Ovary (tissue), 10 donors: ENCODE measurements at places on chromosomes 4 and X.

DNA sequence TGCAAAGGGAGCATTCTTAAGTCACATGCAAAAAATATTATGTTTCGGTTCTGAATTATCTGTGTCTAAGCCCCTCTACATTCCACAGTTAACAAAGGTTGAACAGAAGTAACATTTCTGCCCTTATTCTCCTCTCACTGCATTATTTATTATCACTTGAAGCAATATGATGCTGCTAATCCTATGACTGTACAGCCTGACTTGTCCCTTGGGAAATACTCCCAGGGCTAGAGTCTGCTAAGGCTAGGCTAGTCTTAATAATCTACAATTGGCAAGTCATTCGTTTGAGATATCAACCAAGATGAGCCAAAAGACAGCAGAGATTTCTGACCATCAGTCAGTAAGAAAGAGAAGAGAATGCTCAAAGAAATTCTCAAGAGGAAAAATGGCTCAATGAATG, 226.9 kb upstream of the HCCS start:
- DNase-seq = no peak

- DNase-seq = no peak
These were observed 22.3 kb downstream of the AMOT start for GRCh38 chrX:112818114-112819007.

- no peak for DNase-seq
These were observed 90.4 kb downstream of the MOSPD2 start for GRCh38 chrX:14963447-14964236.

- peak; percentile 85 for DNase-seq
These were observed 34.6 kb downstream of the NBDY start for GRCh38 chrX:56763556-56764152.

GRCh38 chrX:20038966-20039365, 48.1 kb upstream of the BCLAF3 start:
- no peak for DNase-seq

DNA sequence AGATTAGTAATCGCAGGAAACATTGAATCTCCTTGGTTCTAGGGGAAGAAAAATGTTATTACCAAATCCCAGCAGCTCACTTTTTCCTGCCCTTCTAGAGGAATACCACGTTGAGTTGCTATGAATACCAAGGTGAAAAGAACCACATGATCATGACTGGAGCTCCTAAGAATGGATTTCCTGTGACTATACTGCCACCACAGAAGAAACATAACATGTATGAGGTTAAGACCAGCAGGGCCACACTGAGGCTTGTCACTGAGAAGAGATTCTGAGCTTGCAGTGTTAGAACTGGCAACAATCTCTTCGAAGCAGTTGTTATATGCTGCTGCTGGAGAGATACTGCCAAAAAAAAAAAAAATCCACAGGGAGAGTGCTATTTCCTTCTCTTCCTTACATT, 1235.3 kb downstream of the FSTL5 start:
- DNase-seq = no peak

DNA sequence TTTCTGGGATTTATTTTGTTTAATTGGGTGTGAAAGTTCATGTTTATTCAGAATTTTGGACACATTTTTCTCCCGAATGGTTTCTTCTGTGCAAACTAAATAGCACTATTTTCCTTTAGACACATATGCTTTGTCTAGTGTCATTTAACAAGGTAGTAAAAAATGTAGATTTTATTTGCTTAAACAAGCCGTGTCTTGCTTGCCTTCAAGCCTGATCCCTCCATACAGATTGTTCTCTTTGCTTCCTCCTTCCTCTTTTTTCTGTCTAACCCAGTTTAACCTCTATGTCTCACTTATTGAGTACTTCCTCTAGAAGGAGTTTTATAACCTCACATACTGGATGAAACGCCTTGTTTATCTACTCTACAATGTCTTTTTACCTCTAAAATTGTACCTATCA, 211.8 kb downstream of the NPFFR2 start:
- no peak for DNase-seq

- DNase-seq = no peak
These were observed 52.8 kb upstream of the DHX15 start for GRCh38 chr4:24637173-24637572.

DNA sequence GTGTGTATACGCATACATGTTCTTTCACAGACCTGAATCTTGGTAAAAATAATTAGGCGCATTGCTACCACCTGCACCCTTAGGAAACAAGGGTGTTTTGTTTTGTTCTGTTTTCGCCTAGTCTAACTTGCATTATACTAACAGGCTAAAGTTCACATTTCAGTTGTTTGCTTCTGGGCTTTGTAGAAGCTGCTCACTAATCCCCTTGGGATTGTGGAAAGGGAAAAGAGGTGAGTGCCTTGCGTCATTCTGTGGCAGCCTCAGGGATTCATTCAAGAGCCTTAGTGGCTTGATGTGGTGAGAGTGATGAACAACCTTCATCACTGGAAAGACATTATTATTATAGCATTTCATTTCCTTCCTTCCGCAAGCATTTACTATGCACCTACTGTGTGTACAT, 331.1 kb downstream of the ADGRL3 start:
- no peak for DNase-seq
